ENCODE measurements at places on chromosomes 12 and 14.

DNA sequence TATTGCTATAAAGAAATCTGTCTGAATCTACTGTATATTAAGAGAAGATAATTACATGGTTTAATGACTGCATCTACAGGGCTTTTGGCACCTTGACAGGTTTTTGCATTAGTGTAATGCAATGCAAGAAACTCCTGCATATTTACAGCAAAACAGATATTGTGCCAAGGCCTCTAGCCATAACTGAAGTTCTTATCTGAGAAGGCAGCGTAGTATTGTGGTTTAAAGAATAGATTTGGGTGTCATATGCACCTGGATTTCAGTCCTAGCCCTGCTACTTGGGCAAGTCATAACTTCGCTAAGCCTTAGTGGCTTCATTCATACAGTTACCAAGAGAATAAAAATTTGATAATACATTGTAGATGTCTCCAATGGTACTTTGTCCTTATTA is 350.1 kb downstream of the CCDC91 start:
- no peak for DNase-seq

- DNase-seq, result no peak
Measured at GRCh38 chr12:2177003-2177402, 124.2 kb downstream of the CACNA1C start.

GRCh38 chr14:104263675-104264358 is 125.4 kb downstream of the KIF26A start:
- DNase-seq, result no peak

GRCh38 chr14:100827101-100828021 is 1.4 kb downstream of the MEG3 start:
- no peak for DNase-seq

- DNase-seq, result no peak
Measured at GRCh38 chr14:22536853-22537338, 52.1 kb downstream of the DAD1 start.

DNA sequence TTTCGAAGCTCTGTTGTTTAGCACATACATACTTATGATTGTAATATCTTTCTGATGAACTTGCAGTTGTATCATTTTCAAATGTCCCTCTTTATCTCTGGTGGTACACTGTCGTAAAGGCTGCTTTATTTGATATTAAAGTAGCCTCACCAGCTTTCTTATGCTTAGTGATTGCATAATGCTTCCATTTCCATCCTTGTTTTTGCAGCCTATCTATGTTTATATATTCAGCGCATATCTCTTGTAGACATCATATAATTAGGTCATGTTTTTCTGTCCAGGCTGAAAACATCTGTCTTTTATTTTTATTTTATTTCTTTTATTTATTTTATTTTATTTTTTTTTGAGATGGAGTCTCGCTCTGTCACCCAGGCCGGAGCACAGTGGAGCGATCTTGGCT is 34.6 kb downstream of the ACAD10 start:
- no peak for DNase-seq

- no peak for DNase-seq
Measured at GRCh38 chr14:99203080-99203479, 68.9 kb downstream of the BCL11B start.

DNA sequence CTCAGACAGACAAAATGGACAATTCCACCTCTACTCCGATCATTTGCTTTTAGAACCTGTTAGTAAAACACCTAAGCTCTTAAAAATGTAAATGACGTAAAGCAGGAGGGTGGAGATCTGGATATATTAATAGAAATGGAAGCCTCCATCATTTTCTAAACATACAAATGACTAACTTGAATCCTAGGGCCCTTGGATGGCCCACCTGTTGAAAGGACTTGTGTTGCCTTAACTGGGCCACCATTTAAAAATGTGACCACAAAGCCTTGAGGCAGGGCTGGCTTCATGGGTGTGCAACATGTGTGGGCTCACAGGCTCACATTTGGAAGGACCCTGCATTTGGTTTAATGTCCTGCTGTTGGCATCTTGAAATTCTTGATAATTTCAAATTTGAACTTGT is 131.5 kb upstream of the PRMT8 start:
- no peak for DNase-seq

- DNase-seq, result no peak
Measured at GRCh38 chr14:105881021-105881930, 354.9 kb downstream of the TMEM121 start.

DNA sequence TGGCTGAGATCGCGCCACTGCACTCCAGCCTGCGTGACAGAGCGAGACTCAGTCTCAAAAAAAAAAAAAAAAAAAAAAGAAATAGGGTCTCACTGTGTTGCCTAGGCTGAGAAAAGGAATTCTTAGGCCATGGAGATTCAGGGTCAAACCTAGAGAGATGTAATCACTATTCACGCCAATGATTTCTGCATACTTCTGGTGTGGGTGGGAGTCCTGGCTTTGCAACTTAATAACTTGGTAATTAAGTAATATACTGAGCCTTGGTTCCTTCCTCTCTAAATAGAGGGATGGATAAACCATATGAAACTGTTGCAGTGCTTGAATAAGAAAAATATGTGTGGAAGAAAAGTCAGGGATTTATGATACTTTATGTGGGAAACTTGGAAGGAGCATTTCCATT is 2.7 kb downstream of the ZNF410 start:
- no peak for DNase-seq

GRCh38 chr12:103373088-103373523 is 122.7 kb downstream of the C12orf42 start:
- DNase-seq, result peak; percentile 78
